Hindlimb muscle (tissue), 1 donor: ENCODE measurements at places on chromosomes 4 and X.
A peak's percentile ranks its signal among the peaks of the same experiment; 100 is the strongest.

- no peak for DNase-seq
Measured at GRCh38 chr4:23921447-23921845, 31.6 kb upstream of the PPARGC1A start.

DNA sequence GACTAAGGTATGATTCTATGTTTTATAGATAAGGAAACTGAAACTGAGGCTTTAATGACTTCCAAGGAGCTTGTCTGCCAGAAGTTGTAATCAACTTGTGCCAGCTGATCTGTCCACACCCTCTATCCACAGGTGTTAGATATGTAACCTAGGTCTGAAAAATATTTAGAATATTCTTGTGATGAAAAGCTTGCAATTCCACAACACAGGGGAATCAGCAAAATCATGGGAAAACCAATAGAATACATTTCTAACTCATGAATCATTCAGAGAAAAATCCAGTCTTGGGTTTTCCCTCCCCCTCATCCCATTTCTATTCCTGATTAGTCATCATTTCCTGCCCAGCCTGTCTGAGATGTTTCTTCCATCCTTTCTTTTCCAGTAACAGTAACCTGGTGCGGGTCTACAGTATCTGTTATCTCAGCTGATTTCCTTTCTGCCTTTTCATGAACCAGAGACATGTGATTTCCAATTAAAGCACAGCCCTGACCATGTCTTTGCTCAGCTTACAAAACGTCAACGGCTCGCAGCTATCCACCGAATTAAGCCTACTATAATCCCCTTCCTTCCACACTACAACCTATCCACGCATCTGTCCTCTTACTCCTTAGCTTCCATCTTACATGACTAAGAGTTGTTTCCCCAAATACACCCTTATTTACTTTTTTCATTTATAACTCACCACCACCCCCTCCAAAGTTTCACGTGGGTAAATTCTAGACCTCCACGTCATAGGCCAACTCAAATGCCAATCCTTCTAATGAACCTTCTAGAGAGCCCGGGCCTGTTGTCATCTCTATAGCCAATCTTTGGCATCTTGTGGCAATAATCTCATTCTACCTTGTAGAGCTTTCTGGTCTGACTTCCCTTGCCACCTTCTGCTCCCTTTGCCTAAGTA is 961 bp upstream of the NOCT start:
- peak; percentile 50 for DNase-seq

GRCh38 chr4:138199568-138200235 is 42.4 kb downstream of the SLC7A11 start:
- DNase-seq, result peak; percentile 29

- no peak for DNase-seq
Measured at GRCh38 chr4:93829820-93830687, 1.5 kb downstream of the ATOH1 start.

- no peak for DNase-seq
Measured at GRCh38 chr4:10877076-10877475, 192.5 kb upstream of the CLNK start.

DNA sequence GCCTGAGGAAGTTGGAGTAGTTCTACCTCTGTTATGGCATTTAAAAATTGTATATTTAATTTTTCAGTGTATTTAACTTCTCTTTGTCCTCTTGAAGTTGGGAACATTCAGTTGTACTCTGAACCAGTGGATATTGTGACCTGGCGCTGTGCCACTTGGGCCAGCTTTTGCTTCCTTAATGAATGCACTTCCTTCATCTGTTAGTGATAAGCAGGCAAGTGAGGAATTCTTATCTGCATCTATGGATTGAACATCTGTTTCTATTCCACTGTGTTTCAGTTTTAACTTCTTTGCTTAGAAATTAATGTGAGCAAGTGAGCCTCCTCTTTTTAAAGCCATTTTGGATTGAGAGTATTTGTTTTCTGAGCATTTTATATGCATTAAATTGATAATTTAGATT is 128.3 kb downstream of the UCHL1 start:
- DNase-seq, result no peak

DNA sequence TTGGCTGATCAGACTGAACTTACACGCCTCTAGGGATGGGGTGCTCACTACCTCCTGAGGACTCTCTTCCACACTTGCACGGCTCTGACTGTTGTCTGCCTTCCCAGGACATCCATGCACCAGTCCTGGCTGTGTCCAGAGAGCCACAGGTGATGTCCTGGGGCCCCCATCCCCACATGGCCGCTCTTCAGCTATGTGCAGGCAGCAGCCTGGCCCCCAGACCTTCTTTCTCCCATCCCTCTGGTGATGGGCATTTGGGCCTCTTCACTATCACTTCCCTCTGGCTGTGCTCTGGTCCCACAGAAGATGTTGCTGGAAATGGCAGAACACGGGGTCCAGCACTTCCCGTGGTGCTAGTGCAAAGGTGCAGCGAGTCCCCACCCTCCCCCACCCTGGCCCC is 40.9 kb upstream of the HMX1 start:
- no peak for DNase-seq
